ENCODE measurements at places on chromosomes 11 and 22. TPM values are rescaled to one million over a fixed set of nuclear protein-coding genes. Genes with fewer than 3 reads are reported as not detected.
A peak's percentile ranks its signal among the peaks of the same experiment; 100 is the strongest.

GRCh38 chr11:68831124-68831523 is 10.6 kb downstream of the CPT1A start:
- no peak for DNase-seq

- DNase-seq: no peak
These were observed 29.8 kb upstream of the TTLL12 start for GRCh38 chr22:43216738-43217137.

DNA sequence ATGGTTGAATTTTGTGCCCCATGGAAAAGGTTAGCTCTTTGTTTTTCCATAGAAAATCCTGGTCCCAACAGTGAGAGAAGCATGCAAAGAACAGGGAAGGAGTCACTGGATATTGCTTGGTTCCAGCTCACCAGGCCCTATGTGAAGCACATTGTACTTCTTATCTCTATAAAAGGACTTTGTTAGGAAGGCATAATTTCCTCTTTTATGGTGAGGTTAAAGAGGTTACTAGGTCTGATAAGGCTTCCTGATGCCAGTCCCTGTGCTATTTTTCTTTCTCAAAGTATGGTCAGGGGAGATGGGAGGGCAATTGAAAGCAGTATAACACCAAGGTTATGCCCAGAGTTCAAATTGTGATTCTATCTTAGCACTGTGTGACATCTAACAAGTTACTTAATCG is 162.6 kb downstream of the KIF18A start:
- no peak for DNase-seq

DNA sequence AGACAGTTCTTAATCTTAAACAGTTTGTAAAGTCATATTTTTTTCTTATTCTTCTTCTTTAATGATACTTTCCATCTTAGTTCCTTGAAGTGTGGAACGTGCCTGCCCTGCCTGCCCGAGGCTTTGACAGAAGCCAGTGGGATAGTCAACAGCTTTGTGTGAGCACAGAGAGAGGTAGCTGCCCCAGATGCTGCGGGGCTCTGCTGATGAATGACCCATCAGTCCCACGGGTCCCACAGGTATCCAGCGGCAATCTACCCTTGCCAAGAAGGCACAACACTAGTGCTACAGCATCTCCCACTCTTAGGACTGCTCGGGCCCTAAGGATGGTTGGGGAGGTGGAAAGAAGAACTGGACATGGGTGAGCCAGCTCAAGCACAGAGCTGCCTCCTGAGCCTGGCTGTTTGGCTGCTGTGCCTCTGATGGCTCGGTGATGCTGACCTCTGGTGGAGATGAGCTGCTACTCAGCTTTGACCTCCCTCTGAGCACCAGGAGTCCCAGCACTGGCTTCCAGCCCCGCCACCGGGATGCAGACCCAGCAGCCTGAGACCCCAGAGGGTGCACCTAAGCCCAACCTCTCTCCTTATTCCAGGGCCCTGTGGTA is 11.8 kb upstream of the APLNR start:
- DNase-seq: peak; percentile 68

GRCh38 chr22:24554313-24555164 is at the start of gene GUCD1:
Gene GUCD1 (minus strand): TSS chr22:24555138. CDS start chr22:24554991, 147 bp downstream.
- DNase-seq: peak; percentile 25

The TRMU gene
- 48.7 TPM for total RNA-seq

The CCDC87 gene
- not detected for total RNA-seq

The MYOD1 gene
- total RNA-seq: not detected

All from MCF 10A (cell line).